ENCODE measurements at places on chromosomes 2 and 18. TPM values are rescaled to one million over a fixed set of nuclear protein-coding genes. Genes with fewer than 3 reads are reported as not detected.

DNA sequence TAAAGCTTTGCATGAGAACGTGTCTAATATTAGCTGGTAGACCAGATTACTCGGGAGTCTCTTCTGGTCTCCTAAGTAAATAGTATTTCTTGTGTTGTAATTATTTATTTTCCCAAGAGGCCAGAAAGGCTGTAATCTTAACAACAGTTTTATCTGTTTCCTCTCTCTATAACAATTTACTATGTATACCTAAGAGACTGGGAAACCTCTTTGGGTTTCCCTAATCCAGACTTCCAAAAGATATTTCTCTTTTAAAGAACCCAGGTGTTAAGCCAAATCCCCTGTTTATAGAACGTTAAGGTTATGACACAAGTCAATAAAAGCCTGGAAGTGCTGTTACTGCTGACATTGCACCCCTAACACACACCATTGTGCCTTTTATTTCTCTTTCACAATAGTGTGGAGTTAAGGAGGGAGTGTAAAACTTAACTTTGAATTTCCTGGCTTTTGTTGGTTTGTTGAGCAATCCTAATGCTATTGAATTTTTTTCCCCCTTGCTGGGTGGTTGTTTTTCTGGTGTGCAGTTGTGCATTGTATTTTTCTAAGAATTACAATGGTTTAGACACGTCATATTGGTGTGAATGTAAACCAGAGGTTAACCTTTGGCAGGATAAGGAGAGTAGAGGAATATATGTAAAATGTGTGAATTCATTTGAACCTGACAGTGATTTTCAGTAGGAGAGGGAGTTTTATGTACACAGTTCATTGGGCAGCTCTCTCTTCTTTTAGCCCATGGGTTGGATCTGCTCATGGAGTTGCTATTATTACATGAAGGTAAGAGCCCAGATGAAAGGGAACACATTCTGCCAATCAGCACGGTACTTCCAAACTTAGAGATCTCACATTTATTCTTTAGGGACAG lies 192.8 kb downstream of the MTX2 start:
- DNase-seq: no peak

Gene FZD7
- 24.3 TPM for total RNA-seq

- no peak for DNase-seq
Measured at GRCh38 chr2:181944164-181944913, 41.3 kb upstream of the PPP1R1C start.

DNA sequence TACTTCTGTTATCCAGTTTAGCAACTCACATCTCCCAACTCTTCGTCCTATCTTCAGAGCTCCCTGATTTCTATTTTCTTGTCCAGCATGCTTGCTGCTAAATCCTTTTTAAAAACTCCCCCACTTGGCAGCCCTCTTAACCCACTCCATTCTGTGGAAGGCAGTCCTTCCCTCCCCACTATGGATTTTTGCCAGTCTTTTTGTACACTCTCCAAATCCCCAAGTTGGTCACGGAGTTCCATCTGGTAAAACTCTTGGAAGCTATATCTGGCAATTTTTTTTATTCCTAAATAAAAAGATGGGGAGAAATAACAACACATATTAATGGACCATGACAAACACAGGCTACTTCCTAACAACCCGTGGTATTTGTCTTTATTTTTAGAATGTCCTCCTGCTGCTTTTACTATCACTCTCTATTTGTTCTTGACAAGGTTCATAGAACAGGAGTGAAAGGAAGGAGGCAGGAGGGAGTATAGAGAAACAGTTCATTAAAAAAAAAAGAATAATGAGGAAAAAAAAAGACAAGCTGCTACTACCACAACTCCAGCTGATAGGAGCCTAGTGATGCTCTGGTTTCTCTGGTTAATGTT lies 120.0 kb upstream of the THSD7B start:
- no peak for DNase-seq

Gene RTTN
- 16.5 TPM for total RNA-seq

GRCh38 chr2:70830366-70830765 lies 5.2 kb downstream of the CD207 start:
- no peak for DNase-seq

DNA sequence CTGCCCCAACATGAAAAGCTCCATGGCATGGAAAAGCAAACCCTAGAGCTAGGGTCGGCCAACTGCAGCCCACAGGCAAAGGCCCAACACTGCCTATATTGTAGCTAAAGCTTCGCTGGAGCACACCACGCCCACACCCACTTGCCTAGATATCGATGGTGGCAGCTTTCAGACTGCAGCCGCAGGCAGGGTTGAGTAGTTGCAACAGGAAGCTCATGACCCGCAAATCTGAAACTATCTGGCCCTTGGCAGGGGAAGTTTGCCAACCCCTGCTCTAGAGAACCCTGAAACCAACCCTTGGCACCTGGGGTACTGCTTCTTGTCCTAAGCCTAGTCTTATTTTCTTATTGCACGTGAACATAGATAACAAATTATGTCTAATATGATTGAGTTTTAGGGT lies 250.0 kb downstream of the SOX11 start:
- no peak for DNase-seq

DNA sequence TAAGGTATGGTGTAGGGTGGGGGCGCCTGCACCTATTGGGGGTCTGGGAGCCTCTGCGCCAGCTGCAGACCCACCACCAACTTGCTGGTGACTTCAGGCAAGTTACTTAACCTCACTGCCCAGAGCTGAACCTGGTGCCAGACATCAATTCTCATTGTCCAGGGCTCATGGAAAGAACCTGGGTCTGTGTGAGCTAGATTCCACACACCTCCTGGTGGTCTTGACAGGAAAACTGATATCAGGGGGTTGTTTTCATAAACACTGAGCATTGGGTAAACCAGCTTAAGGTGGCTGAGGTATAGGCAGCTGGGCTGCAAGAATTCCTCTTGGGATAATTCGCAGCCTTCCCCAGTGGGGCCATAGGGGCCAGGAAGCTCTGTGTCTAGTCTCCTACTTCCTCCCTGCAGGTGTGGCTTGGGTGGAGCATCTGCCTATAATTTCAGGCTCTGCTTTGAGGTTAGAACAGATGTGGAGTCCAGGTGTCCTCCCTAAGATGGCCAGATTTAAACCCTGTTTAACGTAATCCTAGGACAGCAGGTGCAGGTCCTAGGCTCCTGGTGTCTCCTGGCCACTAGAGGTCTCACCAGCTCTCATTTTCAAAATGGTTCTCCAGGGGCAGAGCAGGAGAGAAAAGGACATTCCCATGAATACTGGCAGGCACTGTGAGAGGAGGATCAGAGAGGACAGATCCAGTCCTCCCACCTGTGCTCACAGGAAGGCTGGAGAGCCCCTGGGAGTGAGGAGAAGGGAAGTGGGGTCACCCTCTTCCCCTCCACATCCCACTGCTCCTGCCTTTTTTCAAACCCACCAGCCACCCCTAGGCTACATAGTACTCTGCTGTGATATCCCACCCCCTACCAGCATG lies 100.4 kb upstream of the SMAD2 start:
- no peak for DNase-seq

DNA sequence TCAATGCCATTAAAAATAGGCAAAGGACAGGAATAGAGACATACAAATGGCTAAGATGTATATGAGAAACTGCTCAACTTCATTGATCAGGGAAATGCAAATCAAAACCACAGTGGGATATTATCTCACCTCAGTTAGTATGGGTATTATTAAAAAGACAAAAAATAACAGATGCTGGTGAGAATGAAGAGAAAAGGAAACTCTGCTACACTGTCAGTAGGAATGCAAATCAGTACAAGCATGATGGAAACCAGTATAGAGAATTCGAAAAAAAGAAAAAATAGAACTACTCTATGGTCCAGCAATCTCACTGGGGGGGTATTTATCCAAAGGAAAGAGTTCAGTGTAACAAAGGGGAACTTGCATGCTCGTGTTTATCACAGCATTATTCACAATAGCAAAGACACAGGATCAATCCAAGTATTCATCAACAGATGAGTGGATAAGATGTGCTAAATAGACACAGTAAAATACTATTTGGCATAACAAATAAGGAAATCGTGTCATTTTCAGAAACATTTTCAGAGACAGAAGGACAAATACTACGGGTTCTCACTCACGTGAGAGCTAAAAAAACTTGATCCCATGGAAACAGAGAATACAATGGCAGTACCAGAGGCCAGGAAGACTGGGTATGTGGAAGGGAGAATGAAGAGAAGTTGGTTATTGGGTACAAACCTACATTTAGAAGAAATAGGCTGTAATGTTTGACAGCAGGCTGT lies 60.6 kb downstream of the CCDC74A start:
- DNase-seq: no peak

Data from aorta (tissue), 5 donors.